KBM-7 (cell line): ENCODE measurements at places on chromosomes 2 and 18.
A peak's percentile ranks its signal among the peaks of the same experiment; 100 is the strongest.

DNA sequence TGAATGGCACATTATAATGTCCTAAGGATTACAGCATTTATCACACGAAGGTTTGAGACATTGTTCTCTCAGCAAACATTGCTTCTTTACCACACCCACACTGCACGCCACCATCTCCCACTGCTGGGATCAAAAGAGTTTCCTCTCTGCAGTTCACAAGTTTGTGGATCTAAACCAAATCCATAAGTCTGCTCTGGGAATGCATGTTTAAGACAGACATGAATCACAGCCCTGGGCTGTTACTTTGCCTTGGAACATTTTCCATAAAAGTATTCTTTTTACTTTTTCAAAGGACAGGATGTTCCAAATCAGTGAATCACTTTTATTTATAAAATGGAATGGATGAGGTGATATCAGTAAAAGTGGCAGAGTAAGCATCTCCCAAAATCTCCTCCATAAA, 36.1 kb downstream of the STPG4 start:
- no peak for DNase-seq

DNA sequence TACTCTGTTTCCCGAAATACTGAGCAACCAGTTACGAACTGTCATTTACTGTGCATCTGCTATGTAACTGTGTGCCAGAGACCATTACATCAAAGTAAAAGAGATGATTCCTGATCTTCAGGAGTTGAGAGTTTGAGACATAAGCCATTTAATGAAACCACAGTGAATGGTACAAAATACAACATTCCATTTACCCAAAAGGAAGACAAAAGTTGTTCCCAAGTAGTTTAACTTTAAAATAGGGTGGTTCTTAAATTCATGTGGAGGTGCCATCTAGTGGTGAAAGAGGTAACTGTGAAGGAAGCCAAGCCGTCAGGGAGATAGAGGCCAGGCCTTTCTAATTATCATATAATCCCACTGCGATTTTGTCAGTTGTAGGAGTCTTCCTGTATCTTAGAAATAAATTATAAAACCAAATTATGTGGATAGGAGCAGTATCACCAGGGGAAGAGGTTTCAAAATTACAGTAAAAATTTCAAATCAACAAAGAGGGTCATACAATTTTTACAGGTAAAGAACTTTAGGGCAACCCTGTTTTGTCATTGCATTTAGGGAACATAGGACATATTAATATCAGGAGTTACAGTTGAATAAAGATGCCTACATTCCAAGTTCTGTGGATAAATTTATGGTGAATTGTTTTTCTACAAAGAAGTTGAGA, 67.7 kb downstream of the EPAS1 start:
- DNase-seq = peak; percentile 62

- no peak for DNase-seq
Observed at GRCh38 chr2:224151680-224152310, 112.7 kb upstream of the SERPINE2 start.

DNA sequence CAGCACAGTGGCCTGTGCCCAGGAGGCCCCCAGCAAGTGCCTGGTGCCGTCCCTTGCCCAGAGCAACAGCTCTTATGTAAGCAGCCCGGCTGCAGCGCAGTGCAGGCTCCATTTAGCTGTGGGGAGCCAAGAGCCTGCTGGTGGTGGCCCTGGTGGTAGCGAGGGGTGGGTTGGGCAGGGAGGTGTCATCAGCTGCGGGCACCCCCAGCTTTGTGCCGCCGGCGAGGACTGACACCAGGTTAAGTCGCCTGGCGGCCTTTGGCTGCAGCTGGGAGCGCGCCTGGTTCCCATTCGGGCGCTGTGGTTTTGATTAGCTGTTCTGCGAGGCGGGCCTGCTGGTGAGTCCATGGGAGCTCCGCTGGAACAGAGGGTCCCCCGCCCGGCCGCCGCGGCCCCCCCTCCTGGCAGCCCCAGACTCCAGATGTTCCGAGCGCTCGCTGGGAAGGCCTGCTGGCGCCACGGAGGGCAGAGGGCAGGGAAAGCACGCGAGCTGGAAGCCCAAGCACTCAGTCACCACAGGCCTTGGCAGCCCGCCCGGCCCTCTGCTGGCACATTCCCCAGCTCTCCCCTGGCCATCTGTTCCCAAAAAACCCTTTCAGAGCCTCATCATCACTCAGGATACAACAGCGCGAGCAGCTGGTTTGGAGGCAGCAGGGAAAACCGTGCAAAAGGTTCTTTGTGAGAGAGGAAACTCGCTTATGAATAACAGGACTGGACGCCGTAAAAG, 18.4 kb downstream of the ATOH8 start:
- peak; percentile 85 for DNase-seq

DNA sequence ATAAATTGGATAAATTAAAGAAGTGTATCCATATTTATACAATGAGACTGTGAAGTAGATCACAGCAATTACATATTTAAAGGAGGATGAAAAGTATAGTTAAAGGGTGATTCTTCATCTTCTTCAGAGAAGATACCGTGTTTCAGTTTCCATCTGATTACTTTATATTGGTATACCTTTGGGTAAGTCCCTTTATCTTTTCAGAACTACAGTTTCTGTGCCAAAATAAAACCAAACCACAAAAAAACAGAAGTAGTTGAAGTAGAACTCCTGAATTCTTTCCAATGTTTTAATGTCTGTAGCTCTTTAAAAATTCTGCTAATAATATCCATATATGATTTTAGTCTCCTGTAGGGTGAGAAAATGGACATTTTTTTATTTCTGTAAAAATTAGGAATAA, 231.2 kb upstream of the LINC00305 start:
- no peak for DNase-seq

GRCh38 chr2:112623913-112624777, 21.6 kb upstream of the SLC20A1 start:
- DNase-seq = no peak

GRCh38 chr2:165536851-165537499, 67.5 kb downstream of the CSRNP3 start:
- DNase-seq = no peak

DNA sequence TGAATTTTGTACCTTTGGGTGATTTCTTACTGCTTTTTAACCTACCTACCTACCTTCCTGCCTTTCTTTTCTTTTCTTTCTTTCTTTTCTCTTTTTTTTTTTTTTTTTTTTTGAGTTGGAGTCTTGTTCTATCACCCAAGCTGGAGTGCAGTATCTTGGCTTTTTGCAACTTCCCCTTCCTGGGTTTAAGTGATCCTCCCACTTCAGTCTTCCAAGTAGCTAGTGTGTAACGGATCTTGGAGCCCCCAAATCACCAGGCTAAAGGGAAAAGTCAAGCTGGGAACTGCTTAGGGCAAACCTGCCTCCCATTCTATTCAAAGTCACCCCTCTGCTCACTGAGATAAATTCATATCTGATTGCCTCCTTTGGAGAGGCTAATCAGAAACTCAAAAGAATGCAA, 61.3 kb downstream of the DDX18 start:
- DNase-seq = peak; percentile 47

- no peak for DNase-seq
Observed at GRCh38 chr18:61870151-61870550, 22.7 kb downstream of the RNF152 start.
